ENCODE measurements at places on chromosomes 3 and 15.
A peak's percentile ranks its signal among the peaks of the same experiment; 100 is the strongest.

DNA sequence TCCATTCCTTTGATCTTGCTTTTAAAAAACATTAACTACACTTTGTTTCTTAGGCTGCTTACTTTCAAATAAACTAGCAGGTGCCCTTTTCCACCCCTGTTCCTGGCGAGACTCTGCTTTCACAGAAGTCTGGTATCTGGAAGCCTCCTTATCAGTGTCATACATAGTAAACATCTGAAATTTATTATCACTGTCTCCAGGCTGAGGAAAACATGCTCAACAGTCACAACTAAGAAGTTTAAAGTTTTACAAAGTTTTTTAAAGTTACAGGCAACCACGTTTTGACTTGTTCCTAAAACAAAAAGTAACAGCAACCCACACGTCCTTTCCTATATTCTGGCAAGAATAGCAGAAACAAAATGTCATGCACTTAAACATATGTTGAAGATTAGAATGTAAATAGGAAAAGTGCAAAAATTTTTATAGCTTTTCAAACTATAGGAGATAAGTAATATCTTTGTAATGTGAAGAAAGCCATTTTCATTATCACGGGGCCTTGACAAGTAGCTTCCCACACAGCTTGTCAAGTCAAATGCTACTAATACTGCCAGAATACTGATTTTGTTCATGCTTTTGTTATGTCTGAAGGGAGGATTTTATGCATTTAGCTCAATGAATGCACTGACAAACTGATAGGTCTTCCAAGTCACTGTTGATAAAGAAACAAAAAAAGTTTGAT lies 275.2 kb upstream of the KCNMB2 start:
- DNase-seq = no peak

- no peak for DNase-seq
Measured at GRCh38 chr3:23648326-23648995, 157.3 kb upstream of the UBE2E1 start.

GRCh38 chr3:51836606-51837005 lies 24.8 kb upstream of the IQCF2 start:
- no peak for DNase-seq

DNA sequence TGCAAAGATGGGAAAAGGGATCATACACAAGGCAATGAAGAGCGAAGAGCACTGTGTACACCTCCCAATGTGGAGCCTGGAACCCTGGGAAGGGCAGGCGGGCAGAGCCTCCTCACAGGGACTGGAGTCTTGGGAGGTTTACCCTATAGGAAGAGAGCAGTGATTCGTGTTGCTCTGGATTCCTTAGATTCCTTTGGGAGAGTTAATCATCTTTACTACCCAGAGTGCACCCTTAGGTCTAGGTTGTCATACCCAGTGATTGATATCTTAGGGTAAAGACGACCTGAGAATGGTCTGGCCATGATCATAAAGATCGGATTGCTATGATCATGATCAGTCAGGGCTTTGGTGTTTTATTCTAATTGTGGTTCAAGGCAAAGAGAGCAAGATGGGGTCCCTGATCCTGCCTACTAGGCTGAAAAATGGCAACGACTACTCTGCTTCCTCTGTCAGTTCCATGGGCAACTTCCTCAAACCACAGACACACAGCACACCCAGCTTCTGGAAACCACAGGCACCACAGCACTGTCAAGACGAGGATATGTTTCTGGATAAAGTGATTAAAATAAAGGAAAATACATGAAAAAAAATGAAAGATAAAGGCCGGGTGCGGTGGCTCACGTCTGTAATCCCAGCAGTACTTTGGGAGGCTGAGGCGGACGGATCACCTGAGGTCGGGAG lies 20.4 kb upstream of the MAP6D1 start:
- peak; percentile 20 for DNase-seq

- no peak for DNase-seq
Measured at GRCh38 chr15:55928955-55929354, 64.5 kb downstream of the NEDD4 start.

GRCh38 chr3:132522353-132522752 lies 74.7 kb upstream of the ACKR4 start:
- no peak for DNase-seq

- DNase-seq = no peak
Measured at GRCh38 chr3:191234216-191234615, 35.2 kb downstream of the OSTN start.

- DNase-seq = peak; percentile 19
Measured at GRCh38 chr3:113035387-113035982, 44.7 kb downstream of the GTPBP8 start.

GRCh38 chr3:110362751-110363150 lies 708.9 kb upstream of the NECTIN3 start:
- DNase-seq = no peak

DNA sequence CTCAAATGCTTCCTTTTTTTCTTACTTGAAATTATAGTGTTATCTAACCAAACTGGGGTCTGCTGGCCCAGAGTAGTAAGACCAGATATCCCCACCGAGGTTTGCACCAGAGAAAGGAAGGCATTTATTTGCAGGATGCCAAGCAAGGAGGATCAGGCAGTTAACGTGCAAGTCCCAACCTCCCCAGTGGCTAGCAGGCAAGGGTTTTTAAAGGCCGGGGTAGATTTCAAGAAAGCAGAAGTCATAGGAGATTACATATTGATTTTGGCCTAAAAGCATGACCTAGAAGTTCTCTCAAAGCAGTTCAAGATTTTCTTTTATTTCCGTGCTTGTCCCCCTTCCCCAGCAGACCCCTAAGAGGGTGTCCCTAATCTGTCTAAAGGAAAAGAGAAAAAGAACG lies 32.8 kb upstream of the STRIT1 start:
- no peak for DNase-seq

- no peak for DNase-seq
Measured at GRCh38 chr3:53101956-53102355, 28.3 kb downstream of the RFT1 start.

- DNase-seq = no peak
Measured at GRCh38 chr3:30933478-30934207, 39.2 kb upstream of the GADL1 start.

- DNase-seq = no peak
Measured at GRCh38 chr3:67459796-67460195, 194.6 kb downstream of the SUCLG2 start.

GRCh38 chr3:163785693-163786092 lies 1292.6 kb downstream of the SI start:
- no peak for DNase-seq

DNA sequence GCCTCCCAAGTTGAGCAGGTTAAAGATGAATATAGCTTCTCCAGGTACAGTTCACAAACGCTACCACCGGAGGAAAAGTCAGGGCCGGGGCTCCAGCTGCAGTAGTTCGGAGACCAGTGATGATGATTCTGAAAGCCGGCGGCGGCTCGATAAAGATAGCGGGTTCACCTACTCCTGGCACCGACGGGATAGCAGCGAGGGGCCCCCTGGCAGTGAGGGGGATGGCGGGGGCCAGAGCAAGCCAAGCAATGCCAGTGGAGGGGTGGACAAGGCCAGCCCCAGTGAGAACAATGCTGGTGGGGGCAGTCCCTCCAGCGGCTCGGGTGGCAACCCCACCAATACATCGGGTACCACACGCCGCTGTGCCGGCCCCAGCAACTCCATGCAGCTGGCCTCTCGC lies 61.4 kb downstream of the SNRK start:
- DNase-seq = no peak

- no peak for DNase-seq
Measured at GRCh38 chr15:99605990-99606389, 40.2 kb downstream of the MEF2A start.

- DNase-seq = no peak
Measured at GRCh38 chr15:38699633-38700230, 135.1 kb upstream of the RASGRP1 start.

GRCh38 chr15:64466408-64467141 lies 6.2 kb downstream of the ZNF609 start:
- DNase-seq = no peak

DNA sequence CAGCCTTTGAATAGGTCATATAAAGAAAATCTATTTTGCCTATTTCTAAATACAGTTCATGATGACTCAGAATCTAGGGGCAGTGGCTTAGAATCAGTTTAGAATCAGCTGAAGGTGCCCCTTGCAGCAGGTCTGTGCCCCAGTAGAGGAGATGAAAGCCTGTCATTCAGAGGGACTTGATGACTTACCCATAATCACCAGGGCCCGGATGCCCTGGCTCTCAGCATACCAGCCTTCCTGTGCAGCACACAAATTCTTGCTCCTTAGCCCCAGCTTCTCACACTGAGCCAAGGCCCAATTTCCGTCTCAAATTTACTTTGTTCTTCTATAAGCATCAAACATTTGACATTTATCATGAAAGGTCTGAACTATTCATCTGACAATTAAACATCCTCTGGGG lies 83.2 kb upstream of the EOMES start:
- DNase-seq = no peak

DNA sequence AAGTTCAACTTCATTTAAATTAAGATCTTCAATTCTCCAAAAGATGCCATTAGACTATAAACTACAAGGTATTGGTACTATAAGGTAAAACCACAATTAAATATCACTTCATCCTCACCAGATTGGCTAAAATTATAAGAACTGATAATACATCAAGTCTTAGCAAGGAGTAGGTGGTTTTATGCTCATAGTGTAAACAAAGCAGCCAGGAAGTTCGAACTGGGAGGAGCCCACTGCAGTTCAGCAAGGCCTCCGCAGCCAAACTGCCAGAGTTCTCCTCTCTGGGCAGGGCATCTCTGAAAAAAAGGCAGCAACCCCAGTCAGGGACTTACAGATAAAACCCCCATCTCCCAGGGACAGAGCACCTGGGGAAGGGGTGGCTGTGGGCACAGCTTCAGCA lies 91.6 kb upstream of the SETMAR start:
- no peak for DNase-seq

GRCh38 chr15:96042734-96043224 lies 287.7 kb upstream of the NR2F2 start:
- DNase-seq = no peak

GRCh38 chr3:111392894-111393398 lies 149.1 kb upstream of the CD96 start:
- peak; percentile 10 for DNase-seq

GRCh38 chr15:25789616-25789999 lies 73.5 kb downstream of the ATP10A start:
- DNase-seq = no peak

- DNase-seq = no peak
Measured at GRCh38 chr15:75416584-75416983, 34.9 kb downstream of the SIN3A start.

DNA sequence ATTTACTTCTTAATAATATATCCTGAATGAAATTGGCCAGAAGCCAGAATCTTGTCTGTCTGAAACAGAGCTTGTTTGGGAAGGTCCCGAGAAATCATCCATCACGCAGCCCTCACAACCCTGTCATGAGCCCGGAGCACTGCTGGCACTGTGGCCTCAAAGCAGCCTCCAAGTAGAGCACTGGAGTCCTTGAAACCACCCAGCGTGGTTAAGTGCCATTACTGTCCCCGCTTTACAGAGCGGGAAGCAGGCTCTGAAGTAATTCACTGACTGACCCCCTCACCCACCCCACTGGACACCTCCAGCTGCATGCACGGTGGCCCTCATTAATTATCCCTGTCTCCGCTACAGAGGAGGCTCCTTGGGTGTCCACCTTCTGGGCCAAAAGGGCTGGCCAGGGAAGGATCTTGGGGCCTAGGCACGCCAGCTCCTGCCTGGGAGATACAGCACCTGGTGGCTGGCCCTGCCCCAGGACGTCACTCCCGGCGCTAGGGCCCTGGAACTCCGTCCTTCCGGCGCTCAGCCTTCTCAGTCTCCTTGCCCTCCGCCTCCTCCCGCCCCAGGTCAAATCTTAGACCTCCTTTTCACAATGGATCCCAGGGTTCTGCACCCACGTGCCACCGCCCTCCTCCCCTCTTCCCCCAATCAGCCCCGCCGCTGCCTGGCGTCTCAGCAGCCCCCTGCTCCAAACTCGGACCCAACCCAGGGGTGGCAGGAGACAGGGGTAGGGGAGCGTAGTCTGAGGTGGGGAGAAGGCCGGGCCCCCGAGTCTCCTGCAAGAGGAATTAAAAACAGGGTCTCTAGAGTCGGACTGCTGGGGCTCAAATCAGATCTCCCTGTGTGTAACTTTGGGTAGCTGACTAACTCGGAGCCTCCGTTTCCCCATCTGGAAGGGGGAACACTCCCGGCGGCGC lies 1.1 kb downstream of the TKT start:
- peak; percentile 19 for DNase-seq

- no peak for DNase-seq
Measured at GRCh38 chr3:72463083-72463482, 385.2 kb downstream of the SHQ1 start.

DNA sequence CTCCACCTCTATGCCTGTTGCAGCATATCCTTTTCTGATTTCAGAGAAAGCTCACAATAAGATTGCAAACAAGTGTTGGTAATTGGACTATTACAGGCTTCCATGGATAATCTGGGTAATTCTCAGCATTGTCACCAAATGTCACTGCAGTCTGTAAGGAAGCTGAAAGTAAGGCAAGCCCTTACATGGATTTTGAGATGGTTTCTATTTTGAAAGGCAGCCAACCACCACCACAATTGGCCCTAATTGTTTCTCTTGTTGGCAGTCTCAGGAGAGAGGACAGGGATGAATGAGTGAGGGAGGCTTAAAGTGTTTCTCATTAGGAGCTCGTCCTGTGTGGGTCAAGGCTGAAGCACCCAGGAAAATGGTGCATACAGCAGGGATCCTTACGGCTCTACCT lies 879.9 kb downstream of the TUSC7 start:
- peak; percentile 53 for DNase-seq

DNA sequence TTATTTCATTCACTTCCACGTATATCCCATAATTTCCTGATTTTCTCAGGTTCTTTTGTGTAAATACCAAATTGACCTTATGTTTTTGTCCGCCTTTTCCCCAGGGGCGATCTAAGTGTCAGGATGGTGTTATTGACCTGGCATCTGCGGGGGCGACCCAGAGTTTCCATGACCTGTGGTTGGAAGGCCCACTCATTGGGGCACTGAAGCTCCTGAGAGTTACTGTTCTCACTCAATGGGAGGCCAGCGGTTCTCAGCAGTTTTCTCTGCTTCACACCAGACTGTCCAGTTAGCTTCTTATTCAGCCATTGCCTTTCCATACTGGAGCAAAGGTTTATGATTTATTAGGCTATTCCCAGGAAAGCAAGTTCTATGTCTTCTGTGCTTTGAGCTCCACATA lies 53.3 kb downstream of the B3GALNT1 start:
- DNase-seq = no peak

DNA sequence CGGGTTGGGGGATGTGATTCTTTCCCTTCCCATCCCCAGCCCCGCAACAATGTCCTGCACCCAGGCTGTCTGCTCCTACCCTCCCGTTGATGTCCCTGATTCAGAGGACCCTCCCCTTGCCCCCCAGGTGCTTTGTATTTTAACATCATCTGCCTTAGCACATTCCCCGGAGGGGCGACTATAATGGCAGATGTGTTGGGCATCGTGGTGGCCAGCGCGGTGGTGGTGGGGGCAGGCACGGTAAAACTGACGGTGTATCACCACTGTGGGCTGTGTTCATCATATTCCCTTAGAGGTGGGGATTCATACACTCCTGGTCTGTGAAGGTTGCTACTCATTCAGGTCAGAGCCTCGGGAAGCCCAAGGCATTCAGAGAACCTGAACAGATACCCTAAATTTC lies 173.0 kb downstream of the ADAMTS17 start:
- no peak for DNase-seq

Measured in astrocyte (in vitro differentiated cells and primary cell).